ENCODE measurements at places on chromosomes 1 and 21. TPM values are rescaled to one million over a fixed set of nuclear protein-coding genes. Genes with fewer than 3 reads are reported as not detected.

The KRTAP19-6 gene
- not detected for total RNA-seq

DNA sequence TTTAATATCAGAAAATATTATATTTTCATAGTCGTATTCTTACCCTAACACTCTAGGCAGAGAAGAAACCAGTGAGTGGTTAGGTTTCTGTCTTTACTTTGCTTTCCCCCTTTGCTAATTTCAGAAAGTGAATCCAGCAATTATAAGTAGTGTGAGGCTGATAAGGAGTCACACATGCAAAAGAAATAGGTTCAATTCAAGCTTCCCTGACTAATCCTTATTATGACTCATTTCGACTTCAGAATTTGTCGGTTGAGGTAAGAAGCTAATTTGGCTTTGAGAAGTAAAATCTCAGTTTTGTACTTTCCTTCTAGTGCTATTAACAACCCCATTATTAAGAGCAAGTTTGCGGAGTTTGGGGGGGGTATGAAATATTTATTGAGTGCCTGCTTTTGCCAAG lies 22.4 kb downstream of the ESRRG start:
- no peak for DNase-seq

GRCh38 chr1:236103646-236104218 lies 38.6 kb upstream of the GPR137B start:
- DNase-seq = no peak

DNA sequence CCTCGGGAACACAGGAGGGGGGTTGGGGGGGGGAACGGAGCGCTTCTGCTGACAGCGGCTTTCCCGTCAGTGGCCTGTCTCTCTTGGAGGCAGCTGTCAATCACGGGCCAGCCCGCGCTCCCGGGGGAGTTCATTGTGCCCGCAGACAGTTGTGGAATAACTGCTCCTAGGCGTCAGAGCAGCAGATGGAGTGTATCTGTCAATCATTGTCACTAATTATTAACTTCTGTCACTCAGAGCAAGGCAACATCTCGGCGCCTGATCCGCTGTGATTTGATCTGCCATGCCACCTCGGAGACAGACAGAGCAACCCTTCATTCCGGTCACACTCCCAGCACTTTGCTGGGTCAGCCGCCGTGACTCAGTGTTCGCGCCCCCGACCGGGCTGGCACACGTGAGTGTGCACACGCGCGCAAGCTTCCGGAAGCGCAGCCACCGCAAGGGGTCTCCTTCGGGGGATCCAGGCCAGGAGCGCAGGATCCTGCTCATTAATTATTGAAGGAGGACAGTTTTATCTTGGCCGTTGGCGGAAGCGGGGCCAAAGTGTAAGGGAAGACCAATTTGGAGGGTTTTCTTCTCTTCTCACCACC lies 75.8 kb downstream of the RRAGC start:
- no peak for DNase-seq

The SLC25A34 gene
- 1.6 TPM for total RNA-seq

- DNase-seq = no peak
Observed at GRCh38 chr1:191629836-191630235, 528.4 kb upstream of the RGS18 start.

The DMRTA2 gene
- not detected for total RNA-seq

- DNase-seq = no peak
Observed at GRCh38 chr1:77401384-77401783, 119.6 kb downstream of the AK5 start.

GRCh38 chr1:160680399-160680798 lies 31.2 kb downstream of the CD48 start:
- DNase-seq = no peak

DNA sequence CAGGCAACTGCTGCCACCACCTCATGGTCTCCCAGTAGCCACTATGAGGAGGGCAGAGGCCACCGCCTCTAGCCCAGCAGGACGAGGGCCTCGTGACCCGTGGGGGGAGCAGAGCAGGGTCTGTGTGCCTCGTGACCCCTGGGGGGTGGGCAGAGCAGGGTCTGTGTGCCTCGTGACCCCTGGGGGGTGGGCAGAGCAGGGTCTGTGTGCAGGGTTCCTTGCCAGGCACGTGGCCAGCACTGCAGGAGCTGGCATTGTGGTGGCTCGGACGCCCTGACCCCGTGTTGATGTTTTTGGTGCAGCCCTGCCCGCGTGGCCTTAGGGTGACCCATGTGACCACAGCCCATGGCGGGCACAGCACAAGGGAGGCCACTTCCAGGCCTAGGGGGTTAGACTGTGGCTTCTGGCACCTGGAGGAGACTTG lies 52.8 kb downstream of the SLX9 start:
- no peak for DNase-seq

DNA sequence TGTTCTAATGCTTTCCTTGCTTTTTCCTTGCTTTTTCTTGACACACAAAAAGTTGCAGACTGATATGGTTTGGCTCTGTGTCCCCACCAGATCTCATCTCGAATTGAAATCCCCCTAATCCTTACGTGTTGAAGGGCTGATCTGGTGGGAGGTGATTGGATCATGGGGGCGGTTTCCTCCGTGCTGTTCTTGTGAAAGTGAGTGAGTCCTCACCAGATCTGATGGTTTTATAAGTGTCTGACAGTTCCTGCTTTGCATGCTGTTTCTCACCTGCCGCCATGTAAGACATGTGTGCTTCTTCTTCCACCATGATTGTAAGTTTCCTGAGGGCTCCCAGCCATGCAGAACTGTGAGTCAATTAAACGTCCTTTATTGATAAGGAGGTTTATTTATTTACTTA lies 11.3 kb downstream of the SPATA17 start:
- DNase-seq = no peak

- no peak for DNase-seq
Observed at GRCh38 chr1:15244813-15245212, 2.2 kb upstream of the FHAD1 start.

The FAM163A gene
- not detected for total RNA-seq

The CR1 gene
- 30.1 TPM for total RNA-seq

DNA sequence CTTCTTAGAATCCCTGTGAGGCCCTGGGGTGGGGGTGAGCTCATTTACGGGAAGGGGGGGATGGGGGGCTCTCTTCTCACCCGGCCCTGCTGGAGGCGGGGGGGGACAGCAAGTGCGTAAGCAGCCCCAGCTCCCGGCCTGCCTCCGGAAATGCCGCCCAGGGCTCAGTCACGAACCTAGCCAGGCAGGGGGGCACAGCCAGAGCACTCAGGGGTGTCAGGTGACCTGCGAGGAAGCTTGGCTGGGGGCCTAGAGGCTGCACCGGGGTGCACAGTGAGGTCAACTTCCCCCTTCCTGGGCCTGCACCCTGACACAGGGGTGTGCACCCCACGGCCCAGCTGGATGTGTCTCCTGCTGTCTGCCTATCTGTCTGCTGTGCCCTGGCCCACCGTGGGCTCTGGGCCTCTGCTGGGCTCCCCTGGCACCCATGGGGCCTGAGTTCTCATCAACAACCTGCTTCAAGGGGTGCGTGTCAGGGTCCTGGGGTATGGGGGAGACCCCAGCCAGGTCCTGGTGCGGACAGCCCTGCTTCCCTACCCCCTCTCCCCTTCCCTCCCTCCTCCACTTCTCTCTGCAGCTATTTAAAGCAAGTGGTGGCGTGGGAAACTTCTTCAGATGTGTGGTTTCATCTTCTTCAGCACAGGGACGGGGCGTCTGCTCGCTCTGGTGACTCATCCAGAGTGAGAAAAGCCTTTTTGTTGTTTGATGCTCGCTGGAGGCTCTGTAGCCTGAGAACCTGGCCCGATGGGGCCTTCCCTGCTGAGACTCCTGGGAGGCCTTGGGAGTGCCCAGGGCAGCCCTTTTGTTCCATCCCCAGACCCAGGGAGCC lies 92.5 kb upstream of the RUNX3 start:
- DNase-seq = peak; percentile 66

GRCh38 chr1:38044221-38045215 lies 2.1 kb downstream of the POU3F1 start:
- no peak for DNase-seq

GRCh38 chr1:199529324-199529723 lies 498.2 kb upstream of the NR5A2 start:
- DNase-seq = no peak

GRCh38 chr1:174018565-174018964 lies 3.6 kb downstream of the RC3H1 start:
- DNase-seq = no peak

The HSPB7 gene
- 10.7 TPM for total RNA-seq

GRCh38 chr1:206751891-206752290 lies 18.7 kb upstream of the IL19 start:
- DNase-seq = no peak

DNA sequence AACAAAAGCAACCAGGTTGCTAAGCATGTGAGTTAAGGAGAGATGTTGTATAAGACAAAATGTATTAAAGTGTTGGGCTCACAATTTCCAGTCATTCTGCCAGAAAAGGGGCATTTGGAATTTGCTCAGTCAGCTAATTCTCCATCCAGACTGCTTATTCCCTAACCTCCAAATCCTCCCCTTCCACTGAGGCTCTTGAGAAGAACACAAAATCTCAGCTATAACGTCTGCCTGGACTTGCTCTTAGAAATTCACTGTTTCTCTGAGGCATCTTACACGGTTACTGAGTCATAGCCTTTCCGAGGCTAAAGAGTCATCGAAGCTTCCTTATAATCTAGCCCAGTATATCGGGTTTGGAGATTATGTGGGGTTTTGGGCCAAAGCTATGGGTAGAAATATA lies 548.2 kb upstream of the ADGRL4 start:
- DNase-seq = no peak

DNA sequence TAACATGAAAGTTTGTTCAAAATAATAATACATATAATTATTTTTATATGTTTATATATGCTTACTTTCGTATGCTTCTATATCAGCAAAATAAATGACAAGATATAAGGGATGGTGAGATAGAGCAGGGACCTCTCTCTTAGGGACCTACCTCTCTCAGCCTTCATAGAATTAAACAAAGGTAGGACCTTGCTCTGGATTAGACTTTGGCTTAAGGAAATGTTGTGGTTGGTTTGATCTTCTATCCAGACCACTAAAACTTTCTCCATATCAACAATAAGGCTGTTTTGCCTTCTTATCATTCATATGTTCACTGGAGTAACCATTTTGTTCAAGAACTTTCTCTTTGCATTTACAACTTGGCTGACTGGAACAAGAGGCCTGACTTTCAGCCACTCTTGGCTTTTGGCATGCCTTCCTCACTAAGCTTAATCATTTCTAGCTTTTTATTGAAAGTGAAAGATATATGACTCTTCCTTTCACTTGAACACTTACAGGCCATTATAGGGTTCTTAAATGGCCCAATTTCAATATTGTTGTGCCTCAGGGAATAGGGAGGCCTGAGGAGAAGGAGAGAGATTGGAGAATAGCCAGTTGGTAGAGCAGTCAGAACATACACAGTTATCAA lies 14.4 kb downstream of the FRRS1 start:
- no peak for DNase-seq

DNA sequence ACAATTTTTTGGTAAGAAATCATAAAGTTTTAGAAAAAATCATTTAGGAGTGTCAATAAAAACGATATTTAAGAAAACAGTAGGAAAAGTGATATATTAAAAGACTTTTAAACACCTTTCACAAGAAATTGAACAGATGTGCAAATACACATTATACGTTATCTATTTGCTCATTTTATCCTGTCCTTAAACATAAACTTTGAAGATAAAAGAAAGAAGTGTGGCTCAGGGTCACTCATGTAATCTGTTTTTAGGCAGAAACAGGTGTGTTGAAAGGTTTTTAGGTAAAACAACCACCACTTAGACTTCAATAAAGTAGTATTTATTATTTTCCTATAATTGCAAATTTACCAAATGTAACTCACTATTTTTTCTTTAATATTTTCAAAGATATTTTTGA lies 13.1 kb downstream of the AMY2B start:
- no peak for DNase-seq

DNA sequence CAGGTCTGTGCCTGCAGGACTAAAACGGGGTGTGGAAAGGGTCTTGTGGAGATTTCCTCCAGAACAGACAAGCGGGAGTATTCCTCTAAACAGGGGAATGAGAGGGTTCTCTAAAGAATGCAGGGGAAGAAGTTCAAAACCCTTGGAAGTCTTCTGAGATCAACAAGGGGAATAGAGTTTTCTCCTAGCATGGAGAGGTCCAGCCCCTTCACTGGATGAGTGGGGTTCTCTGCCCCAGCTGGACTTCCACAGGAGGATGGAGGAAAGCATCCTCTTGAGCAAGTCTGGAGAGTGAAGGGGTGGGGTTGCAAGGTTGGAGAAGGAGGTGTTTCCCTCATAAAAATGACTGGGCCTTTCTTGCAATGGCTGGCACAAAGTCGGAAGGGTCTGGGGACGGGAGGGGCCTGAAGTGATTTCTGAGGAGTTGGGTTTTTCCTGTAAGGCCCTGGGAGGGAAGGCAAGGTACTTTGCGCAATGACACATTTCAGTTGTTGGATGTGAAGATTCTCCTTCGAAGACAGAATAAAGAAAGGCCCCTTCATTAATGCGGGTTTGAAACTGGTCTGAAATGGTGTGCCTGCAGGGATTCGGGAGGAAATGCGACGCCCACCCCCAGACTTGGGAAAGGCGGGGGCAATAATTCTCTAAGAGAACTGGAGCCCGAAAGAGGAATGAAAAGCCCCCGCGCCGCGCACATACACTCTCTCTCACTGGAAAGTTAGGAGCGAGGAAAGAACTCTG lies 884 bp downstream of the SPATA6 start:
- DNase-seq = no peak

GRCh38 chr1:150561974-150562445 lies 12.8 kb downstream of the ADAMTSL4 start:
- peak; percentile 97 for DNase-seq

DNA sequence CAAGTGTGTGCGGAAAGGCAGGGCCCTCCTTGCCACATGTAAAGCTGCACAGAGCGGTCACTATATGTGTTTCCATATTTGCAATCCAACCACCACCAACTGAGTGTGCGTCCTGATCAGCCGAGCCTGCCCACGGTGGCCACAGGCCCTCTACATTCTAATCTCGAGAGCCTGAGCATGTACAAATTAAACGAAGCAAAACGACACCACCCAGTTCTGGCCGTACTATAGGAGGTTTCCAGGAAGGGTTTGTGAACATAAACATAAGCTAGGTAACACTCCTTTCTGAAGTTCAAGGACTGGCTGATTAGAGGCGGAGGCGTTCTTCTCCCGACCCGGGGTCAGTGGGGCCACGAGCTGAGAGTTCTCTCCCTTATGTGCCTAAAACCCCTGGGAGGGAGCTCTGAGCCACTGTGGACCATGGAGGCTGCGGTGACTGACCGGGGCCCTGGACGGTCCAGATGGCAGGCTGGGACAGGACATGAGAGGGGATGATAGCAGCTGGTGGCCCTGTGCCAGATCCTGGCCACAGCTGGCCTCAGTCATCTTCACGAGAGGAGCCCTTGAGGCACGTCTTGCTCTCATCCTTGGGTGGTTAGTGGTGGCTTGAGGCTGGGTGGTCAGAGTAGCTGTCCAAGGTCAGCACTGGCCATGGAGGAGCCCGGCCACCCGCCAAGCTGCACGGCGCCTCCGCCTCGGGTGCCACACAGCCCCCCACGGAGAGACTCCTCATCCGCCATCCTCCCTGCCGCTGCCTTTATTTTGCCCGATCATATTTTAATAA lies 39.1 kb upstream of the TRAPPC10 start:
- DNase-seq = no peak

GRCh38 chr1:110240476-110241210 lies 30.5 kb downstream of the KCNC4 start:
- DNase-seq = no peak
